ENCODE measurements at places on chromosomes 11 and 22.

DNA sequence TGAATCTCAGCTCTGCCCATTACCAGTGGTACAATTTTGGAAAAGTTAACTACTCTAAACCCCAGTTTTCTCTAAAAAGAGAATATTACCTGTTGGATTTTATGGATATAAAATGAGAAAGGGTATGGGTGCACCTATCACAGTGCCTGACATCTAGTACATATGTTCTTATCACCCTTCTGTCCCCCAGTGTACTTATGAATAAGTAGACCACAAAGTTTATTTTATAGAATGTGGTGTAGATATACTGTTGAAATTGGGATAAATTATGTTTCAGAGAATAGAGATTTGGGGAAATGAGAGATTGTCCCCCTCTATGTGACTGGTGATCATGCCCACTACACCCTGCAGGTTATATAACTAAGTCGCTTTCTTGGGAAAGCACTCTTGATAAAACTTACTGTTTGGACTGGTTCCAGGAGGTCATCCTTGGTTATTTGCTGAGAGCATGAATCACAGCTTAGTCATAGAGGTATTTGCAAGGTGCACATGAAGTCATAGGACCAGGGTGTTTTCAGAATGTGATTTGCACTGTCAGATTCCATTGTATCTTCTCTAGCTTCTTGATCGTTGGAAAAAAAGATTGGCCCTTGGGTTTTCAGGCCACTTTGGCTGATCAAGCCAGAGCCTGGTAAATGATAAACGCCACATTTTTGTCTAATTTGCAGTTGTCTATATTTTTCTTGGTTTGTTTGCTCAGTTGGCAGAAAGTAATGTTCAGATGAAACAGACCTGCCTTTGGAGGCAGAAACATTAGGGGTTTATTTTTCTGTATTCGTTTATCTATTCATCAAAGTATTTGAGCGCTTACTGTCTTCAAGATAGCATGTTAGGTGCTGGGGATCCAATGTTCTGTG is 21.3 kb downstream of the STX3 start:
- DNase-seq, result peak; percentile 23

GRCh38 chr11:122721964-122722266 is 66.4 kb downstream of the UBASH3B start:
- DNase-seq, result peak; percentile 87

DNA sequence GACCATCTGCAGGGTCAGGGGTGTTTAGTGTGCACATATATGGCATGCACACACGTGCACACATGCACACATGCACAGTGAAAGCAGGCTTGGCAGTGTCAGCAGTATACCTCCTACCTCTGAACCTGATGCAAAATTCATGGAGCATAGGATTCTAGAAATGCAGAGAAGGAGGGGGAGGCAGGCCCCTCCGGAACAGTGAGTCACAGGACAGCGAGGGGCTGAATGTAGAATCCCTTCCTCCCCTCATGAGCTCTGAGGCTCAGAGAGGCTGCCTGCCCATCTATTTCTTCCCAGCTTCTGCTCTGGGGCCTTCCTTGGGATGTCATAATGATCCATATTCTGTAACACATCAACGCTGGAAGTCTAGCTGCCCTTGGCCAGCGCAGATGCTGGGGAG is 66.7 kb upstream of the NECTIN1 start:
- peak; percentile 28 for DNase-seq

GRCh38 chr22:43529934-43530333 is 118.1 kb downstream of the MPPED1 start:
- DNase-seq, result no peak

- no peak for DNase-seq
Observed at GRCh38 chr22:45296628-45297297, 12.0 kb downstream of the UPK3A start.

DNA sequence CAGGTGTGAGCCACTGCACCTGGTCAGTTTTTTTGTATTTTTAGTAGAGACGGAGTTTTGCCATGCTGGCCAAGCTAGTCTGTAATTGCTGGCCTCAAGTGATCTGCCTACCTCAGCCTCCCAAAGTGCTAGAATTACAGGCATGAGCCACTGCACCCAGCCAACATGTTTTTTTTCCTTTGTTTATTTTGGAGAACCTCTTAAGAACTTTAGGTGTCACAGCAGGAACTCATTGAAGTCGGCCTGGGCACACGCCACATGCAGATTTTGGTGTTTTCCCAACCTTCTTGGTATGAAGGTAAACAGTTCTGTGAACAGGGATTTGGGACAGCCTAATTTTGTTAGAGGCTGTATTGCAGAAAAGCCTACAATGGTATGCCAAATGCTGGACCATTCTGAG is 9.4 kb downstream of the DIXDC1 start:
- DNase-seq, result no peak

- DNase-seq, result no peak
Observed at GRCh38 chr11:112623057-112623456, 338.2 kb upstream of the NCAM1 start.
